ENCODE measurements at places on chromosomes 5 and 9.

DNA sequence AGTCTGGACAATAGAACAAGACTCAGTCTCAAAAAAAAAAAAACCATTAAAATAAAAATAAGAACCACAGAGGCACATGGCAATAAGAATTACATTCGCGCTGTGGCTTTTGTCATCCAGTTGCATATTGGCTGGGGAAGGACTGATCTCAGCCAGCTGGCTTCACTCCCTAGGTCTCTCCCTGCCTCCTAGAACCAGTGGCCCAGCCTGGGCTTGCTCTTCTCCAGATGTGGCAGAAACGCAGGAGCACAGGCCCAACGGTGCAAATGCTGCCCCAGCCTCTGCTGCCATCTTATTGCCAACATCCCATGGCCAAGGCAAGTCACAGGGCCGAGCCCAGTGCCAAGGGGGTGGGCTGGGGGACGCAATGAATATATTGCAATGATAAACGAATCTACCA, 37.0 kb downstream of the NKX2-5 start:
- no peak for DNase-seq

- DNase-seq: peak; percentile 37
These were observed 221.0 kb downstream of the ESM1 start for GRCh38 chr5:54764102-54765090.

GRCh38 chr9:95726756-95727155, 148.7 kb upstream of the ERCC6L2 start:
- DNase-seq: peak; percentile 55

- DNase-seq: peak; percentile 0
These were observed 34.0 kb upstream of the PPP1R2B start for GRCh38 chr5:156815988-156816599.

GRCh38 chr5:172713113-172713808, 57.7 kb downstream of the DUSP1 start:
- peak; percentile 33 for DNase-seq

GRCh38 chr9:75176037-75176436, 87.7 kb downstream of the OSTF1 start:
- DNase-seq: no peak

- peak; percentile 71 for DNase-seq
These were observed 28.4 kb downstream of the NNT start for GRCh38 chr5:43631182-43631910.

- no peak for DNase-seq
These were observed 49.7 kb downstream of the CYSTM1 start for GRCh38 chr5:140224658-140225057.

GRCh38 chr9:10876333-10876732, 263.5 kb upstream of the PTPRD start:
- DNase-seq: no peak

DNA sequence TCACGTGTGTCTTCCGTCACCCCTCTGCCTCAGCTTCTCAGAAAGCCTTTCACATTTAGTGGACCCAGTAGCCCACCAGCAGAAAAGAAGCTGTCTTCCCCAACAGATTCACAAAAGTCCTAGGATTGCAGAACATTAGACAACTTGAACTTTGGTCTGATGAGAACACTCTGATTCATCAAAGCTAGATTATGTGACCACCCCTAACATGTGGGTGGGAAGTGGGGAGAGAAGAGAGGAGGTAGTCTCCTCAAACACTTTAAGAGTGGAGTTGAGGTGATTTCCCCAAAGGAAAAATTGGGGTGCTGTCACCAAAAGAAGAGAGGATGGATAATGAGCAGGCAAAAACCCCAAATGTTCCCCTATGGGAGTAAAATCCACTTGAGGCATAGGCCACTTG, 41.4 kb upstream of the SMIM23 start:
- no peak for DNase-seq

GRCh38 chr9:38687389-38687842, 32.5 kb downstream of the FAM240B start:
- DNase-seq: no peak

DNA sequence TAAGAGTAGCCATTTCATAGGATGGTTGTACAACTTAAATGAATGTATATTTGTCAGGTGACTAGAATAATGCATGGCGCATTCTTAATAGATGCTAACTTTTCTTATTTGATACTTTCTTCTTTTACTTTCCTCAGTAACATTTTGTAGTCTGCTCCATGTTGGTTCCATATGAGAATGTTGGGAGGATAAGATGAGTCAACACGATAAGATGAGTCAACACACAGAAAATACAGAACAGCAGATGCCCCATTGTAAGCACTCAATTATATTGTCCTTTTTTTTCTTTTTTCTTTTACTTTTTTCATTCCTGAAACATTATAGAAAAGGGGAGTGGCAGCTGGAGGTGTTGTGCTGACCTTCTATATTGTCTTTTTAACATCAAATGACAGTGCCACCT, 92.3 kb upstream of the SPATA31C2 start:
- DNase-seq: peak; percentile 23

- peak; percentile 59 for DNase-seq
These were observed 61.1 kb downstream of the EGFLAM start for GRCh38 chr5:38319491-38319890.

GRCh38 chr9:130607640-130608420, 28.5 kb downstream of the FUBP3 start:
- DNase-seq: peak; percentile 34

GRCh38 chr9:126454795-126455194, 128.2 kb downstream of the MVB12B start:
- DNase-seq: no peak

DNA sequence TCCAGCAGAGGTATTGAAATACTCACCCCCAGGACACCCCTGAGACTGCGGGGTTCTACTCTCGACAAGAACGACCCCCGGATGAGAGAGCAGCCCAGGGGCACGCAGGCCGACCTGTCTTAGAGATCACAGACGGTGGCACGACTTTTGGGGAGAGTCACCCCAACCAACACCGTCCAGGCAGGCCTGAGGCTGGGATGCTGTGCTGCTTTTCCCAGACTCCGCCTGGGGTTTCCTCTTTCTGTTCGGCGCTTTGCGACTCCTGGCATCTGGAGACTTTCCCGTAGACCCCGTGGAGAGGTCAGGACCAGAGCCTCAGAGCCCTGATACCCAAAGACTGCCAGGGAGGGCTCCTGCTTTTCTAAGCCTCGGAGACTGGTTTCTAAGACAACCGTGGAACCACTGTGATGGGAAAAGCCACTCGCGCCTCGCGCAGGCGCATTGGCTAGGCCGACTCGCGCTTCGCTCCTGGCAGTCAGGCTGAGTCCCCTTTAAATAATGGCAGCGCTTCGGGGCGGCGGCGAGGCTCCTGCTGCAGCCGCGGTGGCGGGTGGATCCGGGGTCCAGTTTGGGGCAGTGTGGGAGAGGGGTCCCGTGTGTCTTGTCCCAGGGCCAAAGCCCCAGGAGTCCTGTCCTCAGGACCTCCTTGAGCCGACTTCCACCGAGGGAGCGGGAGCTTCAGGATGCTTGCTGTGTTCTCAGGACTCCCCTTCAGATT, 484.0 kb downstream of the SPATA31A7 start:
- no peak for DNase-seq

DNA sequence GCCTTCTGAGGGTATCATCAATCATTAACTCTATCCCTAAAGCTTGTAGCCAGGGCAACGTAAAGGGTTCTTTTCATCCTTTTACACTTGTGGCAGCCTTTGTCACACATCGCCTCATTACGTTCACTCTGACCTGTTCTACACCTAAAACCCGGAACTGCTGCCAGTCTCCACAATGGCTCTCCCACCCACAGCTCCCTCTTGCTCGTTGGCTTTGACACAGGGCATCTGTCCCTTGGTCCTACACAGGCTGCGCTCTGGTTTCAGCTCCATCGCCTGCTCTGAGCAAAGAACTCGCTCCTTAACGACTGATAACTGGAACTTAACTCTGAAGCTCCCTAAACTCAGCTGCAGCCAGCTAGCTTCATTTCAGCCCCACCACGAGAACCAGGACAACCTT, 112.8 kb upstream of the CTNND2 start:
- DNase-seq: no peak
